ENCODE measurements at places on chromosomes 13 and 19.
A peak's percentile ranks its signal among the peaks of the same experiment; 100 is the strongest.

- no peak for DNase-seq
Measured at GRCh38 chr13:49594576-49594975, 9.2 kb upstream of the RCBTB1 start.

DNA sequence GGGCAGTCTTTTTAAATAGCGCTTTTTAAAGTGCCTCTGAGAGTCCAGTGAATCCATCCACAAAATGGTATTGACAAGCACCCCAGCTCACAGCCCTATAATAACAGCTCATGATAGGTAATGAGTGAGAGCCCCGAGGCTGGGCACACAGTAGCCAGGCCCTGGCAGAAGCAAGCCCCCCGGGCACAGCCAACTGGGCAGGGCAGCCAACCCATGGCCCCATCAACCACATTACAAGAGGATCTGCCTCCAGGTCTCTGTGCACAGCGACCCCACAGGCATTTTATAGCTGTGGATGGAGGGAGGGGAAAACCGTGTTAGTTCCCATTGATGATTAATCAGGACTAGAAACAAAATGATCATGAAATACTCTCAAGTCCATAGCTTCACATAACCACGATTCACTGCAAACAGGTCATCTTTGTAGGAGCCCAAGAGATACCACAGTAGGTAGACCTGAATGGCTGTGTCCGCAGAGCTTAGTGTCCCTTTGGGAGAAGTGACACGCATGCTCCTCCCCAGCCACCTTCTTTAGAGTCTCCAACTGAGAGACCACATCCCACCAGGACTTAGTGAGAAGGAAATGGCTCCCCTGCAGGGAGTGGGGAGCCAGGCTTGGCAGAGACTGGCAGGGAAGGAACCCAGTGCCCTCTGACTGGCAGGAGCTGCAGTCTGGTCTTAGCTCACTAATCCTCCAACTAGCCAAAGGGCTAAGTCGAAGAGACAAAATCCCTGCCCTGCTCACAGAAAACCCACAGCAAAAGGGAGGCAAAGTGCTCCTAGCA, 4.3 kb upstream of the VSTM2B start:
- DNase-seq = no peak

DNA sequence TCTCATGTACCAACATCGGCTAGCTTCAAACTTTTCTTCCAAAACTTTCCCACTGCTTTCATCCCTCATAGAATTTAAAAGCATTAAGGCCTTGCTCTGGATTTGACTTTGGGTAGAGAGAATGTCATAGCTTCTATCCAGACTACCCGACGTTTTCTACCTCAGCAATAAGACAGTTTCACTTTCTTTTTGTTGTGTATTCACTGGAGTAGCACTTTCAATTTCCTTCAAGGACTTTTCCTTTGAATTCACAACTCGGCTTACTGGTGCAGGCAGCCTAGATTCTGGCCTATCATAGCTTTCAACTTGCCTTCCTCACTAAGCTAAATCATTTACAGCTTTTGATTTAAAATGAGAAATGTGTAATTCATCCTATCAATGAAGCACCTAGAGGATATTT, 420.4 kb upstream of the GPC6 start:
- no peak for DNase-seq

DNA sequence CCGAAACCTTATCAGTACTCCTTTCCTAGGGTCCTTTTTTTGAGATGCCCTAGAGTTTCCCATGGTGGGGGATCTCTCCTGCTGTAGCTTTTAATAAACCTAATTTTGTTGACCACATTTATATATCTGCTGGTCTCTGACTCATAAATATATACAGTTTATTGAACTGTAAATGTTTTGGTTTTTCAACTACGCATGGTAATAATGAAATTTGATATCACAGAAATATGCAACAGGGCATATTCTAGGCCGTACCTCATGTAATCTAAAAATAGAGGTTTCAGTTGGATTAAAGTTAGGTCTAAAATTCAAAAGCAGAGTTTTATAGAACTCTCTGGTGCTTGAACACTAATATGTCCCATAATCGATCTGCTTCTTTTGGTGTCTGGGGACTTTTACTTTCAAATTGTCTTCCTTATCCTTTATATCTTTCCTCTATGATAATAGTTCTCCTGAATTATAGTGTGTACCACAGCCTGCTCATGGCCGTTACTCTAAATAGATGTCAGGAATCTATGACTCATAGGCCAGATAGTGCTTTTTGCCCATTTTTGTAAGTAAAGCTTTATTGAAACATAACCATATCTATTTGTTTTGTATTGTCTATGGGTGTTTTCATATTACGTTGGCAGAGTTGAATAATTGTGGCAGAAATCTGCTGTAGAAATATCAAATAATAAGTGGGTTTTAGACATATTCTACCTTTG, 324.8 kb upstream of the PCDH9 start:
- no peak for DNase-seq

DNA sequence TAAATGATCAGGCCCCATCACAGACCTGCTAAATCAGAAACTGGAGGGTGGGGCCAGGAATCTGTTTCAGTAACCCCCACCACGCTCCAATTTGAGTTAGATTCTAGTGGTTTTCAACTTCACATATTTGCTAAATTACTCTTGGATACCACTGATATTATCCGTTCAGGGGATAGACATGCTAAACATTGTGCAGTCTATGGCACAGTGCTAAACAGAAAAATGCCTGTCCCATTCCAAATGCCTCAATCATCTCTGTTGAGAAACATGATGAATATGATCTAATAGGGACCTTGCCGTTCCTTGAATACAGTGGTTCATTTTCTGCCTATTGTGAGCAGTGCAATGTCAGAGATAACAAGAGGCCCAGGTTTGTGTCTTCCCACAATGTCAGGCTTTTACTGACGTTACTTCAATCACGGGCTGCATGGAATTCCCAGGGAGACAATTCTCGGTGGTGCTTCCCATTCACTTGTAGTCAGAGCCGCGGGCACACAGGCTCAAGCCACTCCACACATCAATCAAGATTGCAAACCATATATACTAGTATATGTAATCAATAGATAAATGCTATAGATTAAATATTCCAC, 52.7 kb downstream of the MYO16 start:
- DNase-seq = no peak

GRCh38 chr13:80782441-80782840, 441.5 kb upstream of the SPRY2 start:
- DNase-seq = no peak

DNA sequence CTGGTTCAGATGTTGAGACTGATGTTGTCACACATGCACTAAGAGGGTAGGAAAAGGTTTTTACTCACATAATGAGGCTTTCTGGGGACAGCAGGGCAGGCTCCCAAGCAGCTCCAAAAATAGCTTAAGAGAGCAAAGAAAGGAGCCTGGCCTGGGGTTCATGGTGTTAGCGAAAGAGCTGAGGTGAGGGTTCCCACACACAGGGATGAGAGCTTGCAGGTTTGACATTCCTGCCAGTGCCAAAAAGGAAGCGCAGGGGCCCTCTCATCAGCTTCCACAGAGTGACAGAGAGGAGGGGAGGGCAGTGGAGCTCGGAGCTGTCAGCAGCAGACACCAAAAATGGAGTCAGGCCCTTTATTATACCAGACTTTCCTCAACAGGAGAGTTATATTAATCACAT, 65.5 kb upstream of the FAM216B start:
- no peak for DNase-seq

DNA sequence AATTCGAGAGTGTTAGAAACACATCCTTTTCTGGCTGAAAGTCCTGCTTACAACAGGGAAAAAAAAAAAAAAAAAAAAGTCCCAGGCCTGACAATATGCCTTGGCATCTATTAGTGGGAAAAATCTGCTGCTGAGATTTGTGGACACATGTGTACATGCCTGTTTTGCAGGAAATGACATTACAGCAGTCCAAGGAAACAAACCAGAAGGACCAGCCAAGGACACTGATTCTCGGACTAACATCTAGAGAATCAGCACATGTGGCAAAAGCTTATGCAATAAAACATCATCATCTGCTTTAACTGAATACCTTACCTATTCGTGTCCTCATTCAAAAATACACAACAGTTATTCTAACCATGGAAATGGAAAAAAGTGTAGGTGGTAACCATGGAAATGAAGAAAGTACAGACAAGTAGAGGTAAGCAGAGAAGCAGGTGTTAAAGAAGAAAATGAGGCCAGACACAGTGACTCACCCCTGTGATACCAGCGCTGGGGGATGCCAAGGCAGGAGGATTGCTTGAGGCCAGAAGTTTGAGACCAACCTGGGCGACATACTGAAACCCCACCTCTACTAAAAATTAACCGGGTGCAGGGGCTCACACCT, 9.4 kb upstream of the DPY19L3 start:
- DNase-seq = no peak

DNA sequence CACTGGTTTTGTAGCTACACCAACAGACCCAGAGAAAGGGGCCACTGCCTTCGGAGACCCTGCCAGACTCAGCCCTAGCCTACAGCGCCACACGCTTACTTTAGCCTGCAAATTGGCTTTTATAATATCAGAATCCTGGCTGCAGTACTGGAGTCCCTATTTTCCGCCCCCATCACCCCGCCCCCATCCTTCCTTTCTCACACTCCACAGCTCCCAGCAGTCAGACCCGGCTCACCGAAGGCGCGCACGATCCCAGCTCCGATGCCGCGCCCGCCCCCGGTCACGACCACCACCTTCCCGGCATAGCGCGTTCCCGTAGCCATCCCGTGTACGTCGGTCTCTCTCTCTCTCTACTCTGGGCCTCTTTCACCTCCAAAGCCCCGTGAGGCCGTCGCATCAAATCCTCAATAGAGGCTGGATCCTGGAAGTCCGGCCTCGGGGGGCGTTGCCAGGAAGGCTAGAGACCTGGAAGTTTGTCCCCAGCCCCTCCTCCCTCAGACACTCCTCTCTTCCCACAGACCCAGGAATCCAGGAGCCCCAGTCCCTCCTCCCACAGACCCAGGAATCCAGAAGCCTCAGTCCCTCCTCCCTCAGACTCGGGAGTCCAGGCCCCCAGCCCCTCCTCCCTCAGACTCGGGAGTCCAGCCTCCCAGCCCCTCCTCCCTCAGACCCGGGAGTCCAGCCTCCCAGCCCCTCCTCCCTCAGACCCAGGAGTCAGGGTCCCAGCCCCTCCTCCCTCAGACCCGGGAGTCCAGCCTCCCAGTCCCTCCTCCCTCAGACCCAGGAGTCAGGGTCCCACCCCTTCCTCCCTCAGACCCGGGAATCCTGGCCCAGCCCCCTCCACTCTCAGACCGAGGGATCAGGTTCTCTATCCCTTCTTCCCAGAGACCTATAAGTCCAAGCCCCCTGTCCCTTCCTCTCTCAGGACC, at the start of gene HSD17B14:
TSS of gene HSD17B14 (minus strand) at position 403 of the 929 bp plus-strand sequence. CDS start at position 323, 80 bp downstream.
- peak; percentile 49 for DNase-seq

- no peak for DNase-seq
Measured at GRCh38 chr19:50854636-50855410, at the start of gene KLK3. KLK3 (plus strand) TSS chr19:50854915; CDS start chr19:50854956, 41 bp downstream.

- DNase-seq = no peak
Measured at GRCh38 chr19:10102787-10103236, 334 bp upstream of the ANGPTL6 start.

- no peak for DNase-seq
Measured at GRCh38 chr19:1811942-1812425, at the start of gene ATP8B3. ATP8B3 (minus strand) TSS chr19:1812276; CDS start chr19:1811736, 540 bp downstream.

DNA sequence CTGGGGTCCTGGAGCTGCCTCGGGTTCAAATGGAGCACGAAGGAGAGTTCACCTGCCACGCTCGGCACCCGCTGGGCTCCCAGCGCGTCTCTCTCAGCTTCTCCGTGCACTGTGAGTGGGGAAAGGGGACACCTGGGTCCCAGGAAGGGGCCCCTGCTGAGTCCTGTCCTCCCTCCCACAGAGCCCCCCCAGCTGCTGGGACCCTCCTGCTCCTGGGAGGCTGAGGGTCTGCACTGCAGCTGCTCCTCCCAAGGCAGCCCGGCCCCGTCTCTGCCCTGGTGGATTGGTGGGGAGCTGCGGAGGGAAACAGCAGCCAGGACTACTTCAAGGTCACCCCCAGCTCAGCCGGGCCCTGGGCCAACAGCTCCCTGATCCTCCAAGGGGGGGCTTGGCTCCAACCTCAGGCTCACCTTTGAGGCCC, 11.0 kb upstream of the SIGLEC11 start:
- no peak for DNase-seq

DNA sequence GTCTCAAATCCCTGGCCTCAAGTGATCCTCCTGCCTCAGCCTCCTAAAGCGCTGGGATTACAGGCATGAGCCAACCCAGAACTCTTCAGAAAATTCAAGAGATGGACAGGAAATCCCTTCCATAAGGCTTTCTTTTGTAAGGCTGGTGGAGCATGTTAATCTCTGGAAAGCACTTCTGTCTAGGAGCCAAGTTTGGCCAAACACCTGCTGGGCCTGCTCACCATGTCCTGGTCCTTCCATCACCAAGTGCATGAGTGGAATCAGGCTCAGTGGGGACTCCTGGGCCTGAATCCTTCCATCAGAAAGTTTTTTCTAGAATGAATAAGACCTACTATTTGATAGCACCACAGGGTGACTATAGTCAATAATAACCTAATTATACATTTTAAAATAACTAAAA, 148.0 kb downstream of the DCLK1 start:
- no peak for DNase-seq

- DNase-seq = no peak
Measured at GRCh38 chr13:32501064-32501463, 37.5 kb downstream of the N4BP2L2 start.

DNA sequence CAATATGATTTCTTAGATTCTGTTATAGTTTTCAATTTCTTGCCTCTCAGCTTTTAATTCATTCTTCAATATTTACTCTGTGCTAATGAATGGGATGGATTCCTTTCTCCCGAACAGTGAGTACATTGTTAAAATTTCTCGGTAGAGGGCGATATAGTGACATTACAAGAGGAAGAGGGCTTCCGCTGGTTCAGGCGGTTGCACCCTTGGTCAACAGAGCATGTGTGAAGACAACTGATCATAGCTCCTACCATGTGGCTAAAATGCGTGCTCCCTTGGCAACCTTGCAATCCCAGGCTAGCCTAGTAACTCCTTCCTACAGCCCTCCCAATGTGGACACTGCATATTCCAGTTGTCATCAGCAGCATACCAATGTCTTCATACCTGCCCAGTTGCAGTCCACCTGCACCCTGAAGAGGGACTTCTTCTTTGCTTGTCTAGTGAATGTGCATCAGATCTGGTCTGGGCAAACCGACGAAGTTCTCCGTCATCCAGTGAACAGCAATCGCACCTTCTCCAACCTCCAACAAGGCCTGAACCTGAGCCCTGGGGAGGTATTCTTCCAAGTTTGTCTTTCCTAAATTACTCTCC, 653.0 kb upstream of the GPC6 start:
- peak; percentile 56 for DNase-seq

- DNase-seq = no peak
Measured at GRCh38 chr19:34841780-34842179, 68.8 kb upstream of the ZNF599 start.

GRCh38 chr13:21458813-21459701, at the start of gene ZDHHC20:
ZDHHC20 (minus strand) TSS chr13:21459303; CDS start chr13:21459171, 132 bp downstream.
- DNase-seq = peak; percentile 86

GRCh38 chr13:21333186-21333585, 125.9 kb downstream of the ZDHHC20 start:
- DNase-seq = no peak

- DNase-seq = no peak
Measured at GRCh38 chr19:47151627-47152026, 21.0 kb downstream of the SAE1 start.
